ENCODE measurements at places on chromosomes 11 and 22.

GRCh38 chr11:101738452-101738851 lies 154.6 kb upstream of the TRPC6 start:
- DNase-seq, result no peak

- no peak for DNase-seq
Observed at GRCh38 chr11:1921574-1922141, 2.2 kb downstream of the TNNT3 start.

DNA sequence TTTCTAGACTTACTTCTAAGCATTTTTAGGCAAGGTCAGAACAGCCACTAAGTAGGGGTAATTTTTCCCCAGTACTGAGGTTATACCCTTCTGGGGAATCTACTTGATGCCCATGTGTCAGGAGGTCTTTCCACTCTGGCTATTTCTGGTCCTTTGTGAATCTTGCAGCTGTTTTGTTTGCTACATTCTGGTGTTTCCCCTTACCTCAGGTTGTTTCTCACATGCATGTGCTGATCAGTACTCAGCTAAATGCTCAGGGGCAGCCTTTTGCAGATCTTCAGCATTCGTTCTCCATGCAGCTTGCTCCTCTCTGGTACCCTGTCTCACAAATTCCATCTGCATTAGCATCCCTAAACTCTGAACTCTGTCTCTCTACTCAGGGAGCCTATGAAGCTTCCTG lies 303.6 kb downstream of the SOX6 start:
- DNase-seq, result no peak

GRCh38 chr22:19341500-19341899 lies 50.0 kb upstream of the CLTCL1 start:
- no peak for DNase-seq

DNA sequence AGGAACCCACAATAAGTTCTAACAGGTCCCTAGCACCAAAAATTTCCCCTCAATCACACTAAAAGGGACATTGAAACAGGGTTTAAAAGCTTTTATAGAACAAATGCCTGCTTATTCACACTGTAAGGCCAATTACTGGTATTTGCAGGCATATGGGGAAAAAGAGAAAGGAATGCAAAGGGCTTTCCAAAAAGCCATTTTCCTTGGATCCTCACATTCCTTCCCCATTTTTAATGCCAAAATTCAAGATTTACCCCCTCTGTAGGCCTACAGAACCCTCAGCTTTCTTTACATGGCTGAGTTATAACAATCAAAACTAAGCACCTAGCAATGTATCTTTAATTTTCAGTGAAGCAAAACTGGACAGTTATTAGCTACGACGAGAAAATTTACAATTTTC lies 102.0 kb downstream of the SBF2 start:
- no peak for DNase-seq

- no peak for DNase-seq
Observed at GRCh38 chr11:102276362-102276761, 40.9 kb upstream of the BIRC3 start.

DNA sequence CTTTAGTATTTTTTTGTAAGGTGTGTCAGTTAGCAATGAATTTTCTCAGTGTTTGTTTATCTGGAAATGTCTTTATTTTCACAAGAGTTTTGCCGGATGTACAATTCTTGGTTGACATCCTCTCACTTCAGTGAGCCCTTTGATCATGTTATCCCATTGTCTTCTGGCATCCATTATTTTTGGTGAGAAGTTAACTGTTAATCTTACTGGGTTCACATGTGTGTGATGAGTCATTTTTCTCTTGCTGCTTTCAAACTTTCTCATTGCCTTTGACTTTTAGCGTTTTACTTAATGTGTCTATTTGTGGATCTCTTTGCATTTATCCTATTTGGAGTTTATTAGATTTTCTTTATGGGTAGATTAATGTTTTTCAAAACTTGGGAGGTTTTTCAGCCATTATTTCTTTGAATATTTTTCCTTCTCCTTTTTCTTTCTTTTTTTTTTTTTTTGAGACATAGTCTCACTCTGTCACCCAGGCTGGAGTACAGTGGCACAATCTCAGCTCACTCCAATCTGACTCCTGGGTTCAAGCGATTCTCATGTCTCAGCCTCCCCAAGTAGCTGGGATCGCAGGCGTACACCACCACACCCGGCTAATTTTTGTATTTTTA lies 100.5 kb upstream of the RRM1 start:
- no peak for DNase-seq

- no peak for DNase-seq
Observed at GRCh38 chr11:78420796-78421209, 3.2 kb upstream of the GAB2 start.

GRCh38 chr22:20578192-20578591 lies 70.8 kb downstream of the MED15 start:
- no peak for DNase-seq

DNA sequence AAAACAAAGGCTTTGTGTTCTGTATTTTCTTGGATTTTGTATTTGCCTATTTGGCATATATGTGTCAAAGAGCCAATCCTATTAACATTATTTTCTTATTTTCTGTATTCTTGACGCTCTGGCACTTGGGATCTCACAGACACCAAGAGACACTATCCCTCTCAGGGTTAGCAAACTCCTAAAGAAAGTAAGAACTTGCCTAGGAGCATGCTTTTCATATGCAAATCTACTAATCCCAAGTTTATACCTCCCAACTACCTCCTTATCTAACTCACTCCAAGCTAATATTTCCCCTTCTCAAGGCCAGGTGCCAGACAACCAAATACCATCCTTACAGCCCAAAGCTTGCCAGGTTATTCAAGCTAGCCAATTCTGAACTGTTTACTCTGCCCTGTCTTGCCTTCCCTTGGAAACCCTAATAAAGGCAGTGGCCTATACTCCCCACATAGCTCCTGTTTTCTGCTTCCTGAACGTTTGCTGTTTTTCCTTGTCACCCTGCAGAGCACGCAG lies 455.4 kb upstream of the ANO3 start:
- DNase-seq, result no peak

- DNase-seq, result no peak
Observed at GRCh38 chr11:99676292-99676691, 655.5 kb downstream of the CNTN5 start.

DNA sequence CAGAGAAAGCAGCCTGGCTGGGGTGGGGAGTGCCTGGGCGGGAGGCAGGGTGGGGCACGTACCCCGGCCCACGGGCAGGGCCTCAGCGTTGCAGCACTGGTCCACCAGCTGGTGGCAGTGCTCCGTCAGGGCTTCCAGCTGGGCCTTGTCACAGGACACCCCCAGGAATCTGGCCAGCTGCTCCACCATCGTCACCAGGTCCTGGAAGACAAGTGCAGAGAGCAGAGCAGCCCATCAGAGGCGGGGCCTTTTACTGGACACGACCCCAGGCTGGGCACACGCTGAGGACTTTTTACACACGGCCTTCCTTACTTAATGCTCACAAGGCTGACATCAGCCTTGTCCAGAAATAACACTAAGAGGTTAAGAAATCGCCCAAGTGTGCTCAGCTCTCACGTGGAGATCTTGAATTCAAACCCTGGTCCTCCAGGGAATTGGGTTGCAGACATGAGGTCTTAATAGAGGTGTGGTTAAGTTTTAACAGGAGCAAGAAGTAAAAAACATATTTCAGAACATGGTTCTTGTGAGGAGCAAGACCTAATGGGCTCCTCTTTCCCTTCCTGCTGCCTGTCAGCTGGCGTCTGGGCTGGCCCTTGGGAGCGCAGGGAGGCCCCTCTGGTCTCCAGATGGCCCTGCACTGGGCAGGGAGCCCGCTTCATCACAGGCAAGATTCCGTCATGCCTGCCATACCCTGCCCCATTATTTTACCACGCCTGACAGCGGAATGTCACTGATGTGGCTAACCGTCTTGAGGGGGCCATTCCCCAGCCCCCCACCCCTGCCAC lies 17.1 kb upstream of the EFCAB6 start:
- DNase-seq, result no peak

DNA sequence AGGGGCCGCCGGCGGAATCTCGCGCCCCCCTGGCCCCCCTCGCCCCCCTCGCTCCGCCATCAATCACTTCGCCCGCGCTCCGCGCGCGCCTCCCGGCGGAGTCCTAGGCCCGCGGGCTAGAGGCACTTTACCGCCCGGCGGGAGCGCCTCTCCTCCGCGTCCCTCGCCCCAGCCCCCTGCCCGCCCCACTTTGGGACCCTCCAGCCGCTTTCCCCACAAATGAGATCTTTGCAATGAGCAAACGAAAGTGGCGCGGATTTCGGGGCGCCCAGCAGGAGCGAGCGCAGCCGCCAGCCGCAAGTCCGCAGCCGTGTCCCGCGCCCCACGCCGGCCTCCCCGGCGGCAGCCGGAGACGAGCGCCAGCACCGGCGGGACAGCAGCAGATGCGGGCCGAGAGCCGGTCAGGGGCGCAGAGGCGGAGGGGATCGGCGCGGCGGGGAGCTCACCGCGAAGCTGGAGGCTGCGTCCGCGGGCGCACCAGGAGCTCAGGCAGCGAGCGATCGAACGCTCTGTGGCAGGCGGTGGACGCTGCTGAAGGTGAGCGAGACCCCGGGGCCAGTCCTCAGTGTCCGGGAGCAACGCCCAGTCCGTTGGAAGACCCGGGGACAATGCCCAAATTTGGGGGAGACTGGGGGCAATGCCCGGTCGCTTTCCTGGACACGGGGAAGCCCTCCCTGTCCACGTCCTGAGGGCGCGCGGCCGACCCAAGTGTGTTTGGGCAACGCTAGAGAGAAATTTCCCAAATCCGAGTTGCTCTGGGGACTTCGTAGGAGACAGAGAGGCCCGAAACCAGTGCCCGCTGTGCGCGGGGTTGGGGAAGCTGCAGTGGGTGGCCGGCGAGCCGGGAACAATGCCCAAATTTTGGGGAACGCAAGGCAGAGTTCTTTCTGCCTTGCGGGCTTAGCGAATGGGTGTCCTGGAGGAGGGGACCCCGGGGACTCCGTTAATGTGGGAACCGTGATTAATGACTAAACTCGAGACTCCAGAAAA lies 1.5 kb upstream of the IGF2 start:
- no peak for DNase-seq

DNA sequence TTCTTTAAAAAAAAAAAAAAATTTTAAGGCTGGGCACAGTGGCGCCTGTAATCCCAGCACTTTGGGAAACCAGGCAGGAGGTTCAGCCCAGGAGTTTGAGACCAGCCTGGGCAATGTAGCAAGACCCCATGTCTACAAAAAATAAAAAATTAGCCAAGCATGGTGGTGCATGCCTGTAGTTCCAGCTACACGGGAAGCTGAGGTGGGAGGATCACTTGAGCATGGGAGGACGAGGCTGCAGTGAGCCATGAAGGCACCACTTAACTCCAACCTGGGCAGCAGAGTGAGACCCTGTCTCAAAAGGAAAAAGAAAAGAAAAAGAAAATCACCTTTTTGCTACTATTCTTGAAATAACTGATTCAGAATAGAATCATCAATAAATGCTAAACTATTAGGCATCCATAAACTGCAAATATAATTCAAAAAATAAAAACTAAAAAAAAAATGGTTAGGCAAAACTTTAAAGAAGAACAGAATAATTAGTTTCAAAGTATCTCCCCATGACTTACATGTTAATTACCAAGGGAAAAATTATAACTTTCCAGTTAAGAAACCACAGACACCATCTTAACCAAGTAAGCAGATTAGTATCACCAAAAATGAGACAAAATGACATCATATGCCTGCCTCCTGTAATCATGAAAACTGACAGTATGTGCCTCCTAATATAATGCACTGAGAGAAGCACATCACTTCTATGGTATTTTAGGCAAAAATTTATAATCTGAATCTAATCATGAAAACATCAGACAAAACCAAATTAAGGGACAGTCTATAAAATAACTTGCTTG lies 63.6 kb downstream of the DENND5A start:
- no peak for DNase-seq

- DNase-seq, result no peak
Observed at GRCh38 chr11:90700789-90701439, 478.1 kb upstream of the CHORDC1 start.

GRCh38 chr11:76696756-76697155 lies 26.2 kb upstream of the LRRC32 start:
- no peak for DNase-seq

GRCh38 chr11:8342821-8343681 lies 79.4 kb upstream of the LMO1 start:
- no peak for DNase-seq

GRCh38 chr11:87076874-87077429 lies 39.2 kb downstream of the TMEM135 start:
- DNase-seq, result no peak

DNA sequence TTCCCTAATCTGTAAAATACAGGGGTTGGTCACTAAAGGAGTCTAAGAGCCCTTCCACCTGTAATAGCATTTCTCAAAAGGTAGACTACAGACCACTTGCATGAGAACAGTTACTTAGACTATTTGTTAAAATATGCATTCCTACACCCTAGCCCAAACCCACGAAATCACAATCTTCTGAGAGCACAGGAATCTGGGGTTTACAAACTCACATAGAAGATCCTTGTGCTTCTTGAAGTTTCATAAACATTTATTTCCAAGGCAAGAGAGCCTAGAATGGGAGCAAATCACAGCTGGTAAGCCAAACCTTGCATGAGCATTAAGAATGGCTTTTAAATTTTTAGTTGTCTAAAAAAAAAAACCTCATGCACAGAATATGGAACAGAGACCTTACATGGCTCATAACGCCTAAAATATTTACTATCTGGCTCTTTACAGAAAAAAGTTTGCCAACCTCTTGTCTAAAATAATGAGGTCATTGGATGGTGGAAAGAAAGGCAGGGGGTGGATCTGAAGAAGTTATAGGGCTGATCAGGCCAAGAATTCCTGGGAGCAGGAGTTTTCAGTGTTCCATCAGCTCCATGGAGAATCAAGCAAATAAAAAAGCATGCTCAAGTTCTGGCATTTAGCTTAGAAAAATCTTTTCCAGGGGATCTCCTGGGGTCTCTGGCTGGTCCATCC lies 133.4 kb downstream of the CCDC34 start:
- no peak for DNase-seq

DNA sequence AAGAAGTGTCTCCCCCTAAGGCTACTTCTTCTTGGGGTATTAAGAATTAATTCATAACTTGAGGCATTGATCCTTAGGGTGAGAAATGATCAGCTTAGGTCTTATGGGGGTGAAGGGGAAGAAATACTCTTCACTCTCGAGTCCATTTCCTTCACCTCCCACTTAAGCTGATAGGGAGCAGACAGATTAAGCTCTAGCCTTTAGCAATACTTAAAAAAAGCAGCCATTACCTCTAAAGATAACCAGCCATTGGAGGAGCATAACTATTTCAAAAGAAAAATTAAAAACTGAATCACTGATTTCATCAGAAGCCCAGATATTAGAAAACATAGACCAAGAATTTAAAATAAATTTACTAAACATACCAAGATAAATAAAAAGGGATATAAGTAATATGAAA lies 60.5 kb downstream of the ENTHD1 start:
- DNase-seq, result no peak

- no peak for DNase-seq
Observed at GRCh38 chr11:66326261-66327111, 9.6 kb upstream of the CD248 start.

DNA sequence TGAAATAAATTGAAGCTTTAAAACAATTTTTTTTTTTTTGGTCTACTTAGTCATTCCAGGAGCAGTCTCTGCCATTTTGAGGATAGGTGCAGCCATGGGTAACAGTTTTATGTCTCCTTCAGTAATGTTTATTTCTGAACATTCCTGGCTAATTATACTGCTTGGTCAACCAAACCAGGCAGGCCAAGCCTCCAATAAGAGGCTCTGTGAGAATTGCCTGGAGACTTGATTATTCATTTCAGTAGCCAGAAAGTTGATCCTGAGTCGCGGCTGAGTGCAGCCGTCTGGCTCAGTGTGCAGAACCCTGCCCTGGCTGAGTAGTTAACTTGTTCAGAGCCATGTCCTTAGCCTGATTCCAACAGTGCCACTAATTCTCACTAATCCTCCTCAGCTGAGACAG lies 364.0 kb upstream of the FAT3 start:
- DNase-seq, result no peak

GRCh38 chr22:46052801-46053562 lies 76.0 kb upstream of the WNT7B start:
- DNase-seq, result no peak
